Activated T-cell treated with anti-CD3 and anti-CD28 coated beads for 24 hours (primary cell): ENCODE measurements at places on chromosomes 5 and 9.

DNA sequence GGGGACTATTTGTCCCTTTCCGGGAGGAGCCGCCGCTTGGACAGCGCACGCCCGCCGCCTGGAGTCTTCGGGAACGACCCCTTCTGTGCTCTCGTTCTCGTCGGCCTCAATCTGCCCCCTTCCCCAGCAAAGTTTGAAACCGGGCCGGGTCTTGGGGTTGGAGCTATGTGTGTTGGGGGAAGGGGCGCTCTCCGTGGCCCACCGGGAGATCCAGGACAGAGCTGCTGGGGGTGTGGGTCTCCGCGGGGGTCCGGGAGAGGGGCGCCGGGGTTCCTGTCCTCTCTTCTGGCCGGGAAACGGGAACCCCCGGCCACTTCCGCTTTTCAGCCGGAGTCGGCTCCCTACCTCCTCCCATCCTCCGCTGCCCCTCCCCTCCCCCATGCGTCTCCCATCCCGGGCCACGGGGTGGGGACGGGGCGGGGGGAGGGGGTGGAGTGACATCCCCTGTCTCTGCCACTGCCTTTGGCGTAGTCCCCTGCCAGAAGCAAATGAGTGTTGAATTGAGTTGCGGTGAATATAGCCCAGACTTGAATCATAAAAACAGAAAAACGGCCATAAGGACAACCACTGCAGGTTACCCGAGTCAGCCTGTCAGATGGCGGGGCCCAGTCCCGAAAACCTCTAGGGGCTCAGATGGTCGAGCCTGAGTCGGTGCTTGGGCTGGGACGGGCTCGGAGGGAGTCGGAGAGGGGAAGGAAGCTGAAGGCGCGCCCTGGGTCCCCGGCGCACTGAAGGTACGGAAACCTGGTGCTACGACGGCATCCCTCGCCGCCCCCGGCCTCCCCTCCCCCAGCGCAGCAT is 1.1 kb downstream of the CPLX2 start:
- DNase-seq = no peak

GRCh38 chr9:20015427-20015931 is 226.6 kb upstream of the SLC24A2 start:
- DNase-seq = no peak

DNA sequence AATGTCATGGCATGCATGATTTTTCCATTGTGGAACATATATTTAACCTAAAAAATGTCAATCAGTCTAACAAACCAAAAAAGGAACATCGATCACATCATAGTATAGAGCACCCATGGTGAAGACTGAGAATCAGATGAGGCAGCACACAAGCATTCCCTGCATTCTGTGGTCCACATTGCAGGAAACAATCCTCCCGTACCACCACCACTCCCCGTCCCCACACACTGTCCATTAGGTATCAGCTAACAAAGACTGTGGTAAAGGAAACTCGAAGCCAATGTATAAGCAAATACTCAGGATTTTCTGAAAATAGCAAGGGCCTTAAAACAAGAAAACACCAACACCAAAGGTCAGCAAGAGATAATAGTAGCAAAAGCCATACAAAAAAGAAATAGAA is 1104.4 kb upstream of the SEMA6A start:
- DNase-seq = no peak

DNA sequence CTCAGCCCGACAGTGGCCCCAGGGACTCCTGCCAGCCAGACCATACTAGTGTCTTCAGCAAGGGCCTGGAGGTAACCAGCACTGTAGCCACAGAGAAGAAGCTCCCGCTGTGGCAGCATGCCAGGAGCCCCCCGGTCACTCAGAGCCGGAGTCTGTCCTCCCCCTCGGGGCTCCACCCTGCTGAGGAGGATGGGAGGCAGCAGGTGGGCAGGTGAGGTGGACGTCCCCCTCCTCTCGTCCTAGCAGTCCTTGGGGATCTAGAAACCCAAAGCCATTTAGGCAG is 28.0 kb upstream of the LRRC14B start:
- DNase-seq = no peak

GRCh38 chr9:116539549-116539948 is 147.6 kb upstream of the TRIM32 start:
- DNase-seq = no peak

- peak; percentile 61 for DNase-seq
These were observed 39.9 kb downstream of the MOCS2 start for GRCh38 chr5:53069626-53070025.

- DNase-seq = no peak
These were observed 31.1 kb downstream of the RASA1 start for GRCh38 chr5:87298692-87299362.

DNA sequence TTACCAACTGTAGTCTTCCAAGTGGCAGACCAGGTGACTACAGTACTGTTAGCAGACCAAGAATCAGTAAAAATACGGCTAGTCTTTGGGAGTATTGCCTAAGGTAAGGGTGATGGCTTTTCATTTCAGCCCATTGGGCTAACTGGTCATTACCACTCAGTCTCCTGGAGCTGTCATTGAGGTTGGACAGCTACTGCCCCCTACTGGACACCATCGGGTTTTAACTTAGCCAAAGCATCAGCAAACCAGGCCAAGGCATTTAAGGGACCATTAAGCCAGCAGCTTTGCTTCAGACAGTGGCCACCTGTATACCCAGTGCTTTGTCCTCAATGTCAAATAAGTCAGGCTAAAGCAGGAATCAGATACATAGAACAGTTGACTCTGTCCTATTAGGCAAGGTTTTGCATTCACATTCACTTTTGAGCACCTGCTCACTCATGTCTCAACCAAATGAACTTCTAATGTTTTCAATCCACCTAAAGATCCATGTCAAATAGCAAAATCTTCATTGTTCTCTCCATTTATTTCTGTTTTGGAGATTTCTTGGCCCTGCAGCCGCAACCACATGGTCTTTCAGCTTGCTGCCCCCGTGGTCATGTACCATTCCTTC is 117.2 kb downstream of the INVS start:
- peak; percentile 38 for DNase-seq
